CD4-positive, alpha-beta memory T cell (primary cell): ENCODE measurements at places on chromosomes 16 and 17.

DNA sequence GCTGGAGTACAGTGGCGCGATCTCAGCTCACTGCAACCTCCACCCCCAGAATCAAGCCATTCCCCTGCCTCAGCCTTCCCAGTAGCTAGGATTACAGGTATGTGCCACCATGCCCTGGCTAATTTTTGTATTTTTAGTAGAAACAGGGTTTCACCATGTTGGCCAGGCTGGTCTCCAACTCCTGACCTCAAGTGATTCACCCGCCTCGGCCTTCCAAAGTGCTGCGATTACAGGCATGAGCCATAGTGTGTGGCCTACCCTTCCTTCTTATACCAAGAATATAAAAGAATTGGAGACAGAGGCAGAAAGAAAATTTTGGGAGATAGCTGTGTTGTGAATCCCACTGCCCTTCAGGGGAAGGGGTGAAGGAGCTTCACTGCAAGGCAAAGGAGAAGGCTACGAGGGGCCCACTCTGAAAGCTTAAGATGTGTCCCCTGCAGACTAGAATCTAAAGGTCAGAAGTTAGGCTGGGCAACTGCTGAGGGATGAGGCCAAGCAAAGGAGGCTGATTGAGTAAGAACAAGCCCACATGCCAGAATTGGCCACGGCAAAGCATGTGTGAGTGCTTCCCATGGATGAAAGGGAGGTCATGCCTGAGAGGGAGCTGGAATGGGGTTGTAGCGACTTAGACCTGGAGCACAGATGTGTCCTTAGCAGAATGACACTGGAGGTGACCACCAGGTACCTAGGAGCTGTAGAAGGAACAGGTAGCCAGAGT lies 8.4 kb upstream of the CRYBA1 start:
- no peak for DNase-seq

GRCh38 chr16:72428681-72429376 lies 256.9 kb upstream of the PMFBP1 start:
- DNase-seq, result no peak

GRCh38 chr17:78794864-78795640 lies 13.0 kb upstream of the CYTH1 start:
- DNase-seq, result no peak

GRCh38 chr16:73013974-73014373 lies 34.0 kb downstream of the ZFHX3 start:
- DNase-seq, result no peak

GRCh38 chr17:11506635-11507034 lies 91.6 kb upstream of the DNAH9 start:
- no peak for DNase-seq

DNA sequence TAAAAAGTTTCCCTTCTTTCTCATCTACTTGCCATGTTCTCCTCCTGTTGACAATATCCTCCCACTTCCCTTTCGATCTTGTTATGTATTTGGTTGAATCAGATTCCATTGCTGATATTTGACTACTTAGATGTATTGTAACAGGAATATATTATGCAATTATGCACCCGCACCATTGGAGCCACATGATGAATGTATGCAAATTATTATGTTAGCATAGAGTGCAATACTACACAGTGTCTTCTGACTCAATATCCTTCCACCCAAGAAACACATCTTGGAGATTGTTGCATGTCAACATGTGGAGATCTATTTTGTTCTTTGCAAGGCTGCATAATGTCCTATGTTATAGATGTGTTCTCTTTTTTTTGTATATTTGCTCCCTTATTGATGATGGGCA lies 219.2 kb upstream of the RBFOX1 start:
- no peak for DNase-seq

DNA sequence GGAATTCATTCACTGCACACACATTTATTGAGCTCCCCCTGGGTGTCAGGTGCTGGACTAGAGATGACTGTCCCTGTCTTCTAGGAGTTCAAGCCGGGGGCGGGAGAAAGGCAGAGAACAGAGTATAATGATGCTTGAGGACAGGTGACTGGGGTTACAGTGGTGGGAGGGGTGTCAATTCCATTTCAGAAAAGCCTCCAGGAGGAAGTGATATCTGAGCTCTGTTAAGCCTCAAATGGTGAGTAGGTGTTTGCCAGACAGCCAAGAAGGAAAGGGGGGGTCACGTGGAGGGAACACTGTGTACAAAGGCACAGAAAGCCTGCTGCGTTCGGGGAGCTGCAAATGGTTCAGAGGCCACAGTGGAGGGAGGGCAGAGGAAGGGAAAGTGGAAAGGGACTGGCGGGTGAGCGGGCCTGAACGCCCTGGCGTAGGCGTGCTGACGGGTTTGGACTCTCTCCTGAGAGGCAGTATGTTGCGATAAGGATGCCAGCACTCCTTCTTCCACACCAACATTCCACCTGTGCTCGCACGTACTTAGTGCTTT lies 9.7 kb upstream of the NXPH3 start:
- DNase-seq, result no peak

DNA sequence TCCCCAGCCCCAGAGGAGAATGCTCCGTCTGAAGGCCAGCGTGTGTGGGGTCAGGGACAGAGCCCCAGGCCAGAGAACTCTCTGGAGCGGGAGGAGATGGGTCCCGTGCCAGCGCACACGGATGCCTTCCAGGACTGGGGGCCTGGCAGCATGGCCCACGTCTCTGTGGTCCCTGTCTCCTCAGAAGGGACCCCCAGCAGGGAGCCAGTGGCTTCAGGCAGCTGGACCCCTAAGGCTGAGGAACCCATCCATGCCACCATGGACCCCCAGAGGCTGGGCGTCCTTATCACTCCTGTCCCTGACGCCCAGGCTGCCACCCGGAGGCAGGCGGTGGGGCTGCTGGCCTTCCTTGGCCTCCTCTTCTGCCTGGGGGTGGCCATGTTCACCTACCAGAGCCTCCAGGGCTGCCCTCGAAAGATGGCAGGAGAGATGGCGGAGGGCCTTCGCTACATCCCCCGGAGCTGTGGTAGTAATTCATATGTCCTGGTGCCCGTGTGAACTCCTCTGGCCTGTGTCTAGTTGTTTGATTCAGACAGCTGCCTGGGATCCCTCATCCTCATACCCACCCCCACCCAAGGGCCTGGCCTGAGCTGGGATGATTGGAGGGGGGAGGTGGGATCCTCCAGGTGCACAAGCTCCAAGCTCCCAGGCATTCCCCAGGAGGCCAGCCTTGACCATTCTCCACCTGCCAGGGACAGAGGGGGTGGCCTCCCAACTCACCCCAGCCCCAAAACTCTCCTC lies 10.4 kb downstream of the CX3CL1 start:
- DNase-seq, result no peak

DNA sequence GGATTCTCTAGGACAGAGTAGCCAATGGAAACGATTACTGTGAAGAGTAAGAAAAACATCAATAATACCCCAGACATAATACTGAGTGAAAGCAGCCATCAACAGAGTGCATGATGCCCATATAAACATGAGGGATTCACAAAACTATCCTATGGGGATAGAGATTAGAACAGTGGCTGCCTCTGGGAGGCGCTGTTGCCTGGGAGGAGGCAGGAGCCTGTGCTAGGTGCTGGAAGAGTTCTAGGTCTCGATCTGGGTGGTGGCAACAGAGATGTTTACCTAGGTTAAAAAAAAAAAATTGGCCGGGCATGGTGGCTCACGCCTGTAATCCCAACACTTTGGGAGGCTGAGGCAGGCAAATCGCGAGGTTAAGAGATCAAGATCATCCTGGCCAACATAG lies 7.9 kb downstream of the FA2H start:
- DNase-seq, result no peak

- no peak for DNase-seq
Observed at GRCh38 chr16:30525844-30526136, 576 bp downstream of the ZNF768 start.

GRCh38 chr17:48860034-48860433 lies 29.2 kb downstream of the CALCOCO2 start:
- no peak for DNase-seq

DNA sequence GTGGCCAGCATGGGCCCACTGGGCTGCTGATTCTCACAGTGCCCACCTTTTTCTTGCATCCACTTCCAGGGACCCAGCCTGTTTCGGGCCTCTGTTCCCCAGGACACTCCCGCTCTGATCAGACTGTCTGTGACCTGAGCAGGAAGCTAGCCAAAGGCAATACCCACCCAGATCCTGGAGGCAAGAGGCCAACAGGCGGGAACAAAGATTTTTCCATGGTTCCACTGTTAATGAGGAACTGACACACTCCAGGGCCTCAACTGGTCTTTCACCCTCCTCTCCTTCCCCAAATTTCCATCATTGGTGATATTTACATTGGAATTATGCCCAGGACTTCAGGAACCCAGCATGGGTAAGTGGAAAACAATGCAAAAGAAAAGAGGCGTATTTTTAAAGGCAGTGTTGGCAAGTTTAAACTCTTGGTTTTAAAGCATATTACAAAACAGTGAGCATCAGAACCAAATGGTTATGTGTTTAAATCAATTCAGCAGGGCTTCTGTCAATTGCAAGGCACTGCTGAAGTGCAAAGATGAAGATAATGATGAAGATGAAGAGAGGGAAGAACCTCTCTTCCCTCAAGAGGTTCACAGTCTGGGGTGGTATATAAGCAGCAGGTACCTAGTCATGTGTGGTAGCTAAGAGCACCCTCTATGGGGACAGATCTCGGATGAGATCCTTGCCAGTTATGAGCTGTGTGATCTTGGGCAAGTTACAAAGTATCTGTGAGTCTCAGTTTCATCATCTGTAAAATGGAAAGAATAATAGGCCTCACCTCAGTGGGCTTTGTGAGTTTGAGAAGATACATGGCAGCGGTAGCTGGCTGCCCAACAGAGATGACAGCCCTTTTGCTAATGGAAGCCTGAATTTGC lies 14.4 kb upstream of the ATP2A3 start:
- DNase-seq, result no peak

GRCh38 chr17:45143094-45143670 lies 5.1 kb upstream of the HEXIM1 start:
- DNase-seq, result no peak

GRCh38 chr17:530851-531250 lies 178.2 kb upstream of the RPH3AL start:
- no peak for DNase-seq

GRCh38 chr17:21815352-21816063 lies 123.2 kb downstream of the KCNJ18 start:
- no peak for DNase-seq

- DNase-seq, result no peak
Observed at GRCh38 chr16:88301431-88301830, 81.3 kb upstream of the ZNF469 start.

DNA sequence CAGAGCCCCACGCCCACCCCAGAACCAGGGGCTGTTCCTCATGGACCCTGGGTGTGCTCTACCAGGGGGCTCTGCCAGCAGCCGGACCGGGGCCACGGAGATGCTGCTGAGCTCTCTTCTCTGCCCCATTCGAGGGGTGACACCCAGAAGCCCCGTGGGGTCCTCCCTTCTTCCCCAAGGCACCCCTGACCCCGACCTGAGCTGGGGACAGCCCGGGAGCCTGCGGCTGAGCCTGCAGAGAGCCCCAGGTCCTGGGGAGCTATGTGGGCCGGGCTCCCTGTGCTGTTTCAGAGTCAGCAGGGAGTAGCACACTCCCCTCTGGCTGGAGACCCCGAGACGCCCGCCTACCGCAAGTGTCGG lies 1.2 kb upstream of the PRR35 start:
- no peak for DNase-seq
